NK-92 treated with Interleukin-12 subunit alpha and Interleukin-12 subunit beta, amount 100 ng/mL, for 24 hours (cell line): ENCODE measurements at places on chromosomes 11 and 22.

GRCh38 chr11:119055901-119056300, 1.1 kb downstream of the HYOU1 start:
- no peak for DNase-seq

DNA sequence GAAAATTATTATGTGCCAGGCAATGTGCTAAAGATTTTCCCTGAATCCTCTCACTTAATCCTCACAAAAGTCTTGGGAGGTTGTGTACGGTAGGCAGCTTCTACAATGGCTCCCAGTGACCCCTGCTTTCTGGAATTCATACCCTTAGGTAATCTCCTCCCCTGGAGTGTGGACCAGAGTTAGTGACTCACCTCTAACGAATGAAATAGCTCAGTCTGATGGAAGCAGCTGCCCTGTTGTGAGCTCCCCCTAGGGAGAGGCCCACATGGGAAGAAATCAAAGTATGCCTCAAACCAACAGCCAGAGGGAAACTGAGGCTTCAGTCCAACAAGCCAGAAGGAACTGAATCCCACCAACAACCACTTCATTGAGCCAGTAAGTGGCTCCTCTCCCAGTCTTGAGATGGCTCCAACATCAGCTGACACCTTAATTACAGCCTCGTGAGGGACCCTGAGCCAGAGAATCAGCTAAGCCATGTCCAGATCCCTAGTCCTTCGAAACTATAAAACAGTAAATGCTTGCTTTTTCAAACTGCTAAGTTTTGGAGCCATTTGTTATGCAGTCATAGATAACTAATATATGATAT, 98.9 kb upstream of the ISX start:
- DNase-seq, result no peak

DNA sequence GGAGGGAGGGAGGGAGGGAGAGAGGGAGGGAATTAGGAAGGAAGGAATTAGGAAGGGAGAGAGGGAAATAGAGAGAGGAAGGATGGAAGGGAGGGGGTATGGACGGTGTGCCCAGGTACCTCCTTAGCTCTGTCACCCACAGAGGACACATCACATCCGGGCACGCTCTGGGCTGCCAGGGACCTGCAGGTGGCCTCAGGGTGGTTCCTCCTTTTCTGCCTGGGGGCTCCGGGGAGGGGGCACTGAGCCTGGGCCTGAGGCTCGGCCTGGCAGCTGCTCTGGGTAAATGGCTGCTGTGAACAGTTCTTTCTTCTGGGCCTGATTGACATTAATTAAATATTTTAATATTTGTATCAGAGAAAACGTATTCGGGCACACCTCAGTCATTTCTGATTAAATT, 733.5 kb downstream of the BRD1 start:
- DNase-seq, result no peak

DNA sequence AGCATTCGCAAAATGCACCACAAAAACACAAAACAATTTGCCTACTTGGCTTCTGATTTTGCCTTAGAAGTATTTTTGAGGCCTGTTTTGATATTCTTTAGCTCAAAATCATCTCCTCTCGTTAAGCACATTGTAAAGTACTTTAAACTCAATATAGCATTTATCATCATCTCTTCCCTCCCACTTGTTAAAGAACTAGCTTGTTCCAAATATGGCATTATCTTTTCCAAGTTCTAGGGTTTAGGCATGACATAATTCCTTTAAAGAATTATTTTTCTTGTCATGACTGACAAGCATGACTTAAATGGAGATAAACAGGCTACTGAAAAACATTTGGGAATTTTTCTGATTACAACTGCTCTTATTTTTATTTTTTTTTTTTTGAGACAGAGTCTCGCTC, 21.3 kb downstream of the CELF1 start:
- no peak for DNase-seq

GRCh38 chr11:8693555-8693954, 11.0 kb downstream of the RPL27A start:
- no peak for DNase-seq

GRCh38 chr22:29831958-29832357, 6.1 kb downstream of the ASCC2 start:
- no peak for DNase-seq

- no peak for DNase-seq
These were observed 335 bp downstream of the TMEM138 start for GRCh38 chr11:61362542-61362875.

GRCh38 chr11:110168033-110168803, 75.0 kb downstream of the ZC3H12C start:
- no peak for DNase-seq

GRCh38 chr11:97614606-97615005, 1224.8 kb downstream of the JRKL start:
- DNase-seq, result no peak

DNA sequence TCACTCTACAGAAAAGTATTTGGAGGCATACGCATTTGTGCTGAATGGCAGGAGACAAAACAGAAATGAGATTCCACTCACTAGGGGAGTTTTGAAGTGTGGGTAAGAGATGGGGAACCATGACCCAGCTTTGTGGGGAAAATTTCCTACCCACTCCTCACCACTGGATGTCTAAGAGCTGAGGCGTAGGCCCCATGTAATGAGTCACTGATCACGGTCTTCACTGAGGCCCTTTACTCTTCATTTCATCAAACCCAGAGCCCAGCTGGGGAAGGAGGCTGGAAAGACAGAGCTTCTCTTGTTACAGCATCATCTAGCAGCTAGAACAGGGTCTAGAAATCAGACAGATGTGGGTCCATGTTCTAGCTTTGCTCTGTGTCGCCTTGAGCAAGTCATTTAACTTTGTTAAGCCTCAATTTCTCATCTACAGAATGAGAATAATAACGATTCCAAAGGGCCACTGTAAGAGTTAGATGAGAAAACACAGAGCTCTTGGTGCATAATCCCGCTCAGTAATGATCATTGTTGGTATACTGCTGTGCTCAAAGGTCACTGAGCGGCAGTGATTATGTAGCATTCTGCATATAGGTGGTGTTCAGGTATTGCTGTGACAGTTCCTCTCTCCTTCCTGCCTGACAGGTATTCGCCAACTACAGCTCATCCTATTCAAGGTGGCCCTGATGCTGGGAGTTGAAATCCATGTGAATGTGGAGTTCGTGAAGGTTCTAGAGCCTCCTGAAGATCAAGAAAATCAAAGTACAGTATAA, 97.2 kb downstream of the MICAL2 start:
- no peak for DNase-seq

GRCh38 chr11:125514336-125515101, 18.5 kb upstream of the FEZ1 start:
- peak; percentile 60 for DNase-seq

- no peak for DNase-seq
These were observed 18.9 kb downstream of the SNAP29 start for GRCh38 chr22:20877715-20878114.

DNA sequence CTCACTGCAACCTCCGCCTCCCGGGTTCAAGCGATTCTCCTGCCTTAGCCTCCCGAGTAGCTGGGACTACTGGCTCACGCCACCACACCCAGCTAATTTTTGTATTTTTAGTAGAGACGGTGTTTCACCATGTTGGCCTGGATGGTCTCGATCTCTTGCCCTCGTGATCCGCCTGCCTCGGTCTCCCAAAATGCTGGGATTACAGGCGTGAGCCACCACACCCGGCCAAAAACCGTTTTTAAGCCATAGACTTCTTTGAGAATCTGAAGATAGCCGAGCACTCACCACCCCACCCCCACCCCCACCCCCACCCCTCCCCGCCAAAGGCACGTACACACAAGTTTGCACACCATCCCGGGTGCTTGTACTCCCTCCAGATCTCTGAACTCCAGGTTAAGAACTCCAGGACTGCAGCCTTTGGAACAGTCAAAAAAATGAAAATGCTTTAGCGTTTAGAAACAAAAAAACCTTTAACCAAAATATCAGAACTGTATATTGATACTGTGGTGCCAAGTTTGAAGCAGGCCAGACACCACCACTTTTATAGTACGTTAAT, 1.5 kb downstream of the CRKL start:
- DNase-seq, result no peak

- no peak for DNase-seq
These were observed 1.4 kb downstream of the PATZ1 start for GRCh38 chr22:31344578-31345330.

- no peak for DNase-seq
These were observed 505.3 kb downstream of the SOX6 start for GRCh38 chr11:15851051-15851498.

DNA sequence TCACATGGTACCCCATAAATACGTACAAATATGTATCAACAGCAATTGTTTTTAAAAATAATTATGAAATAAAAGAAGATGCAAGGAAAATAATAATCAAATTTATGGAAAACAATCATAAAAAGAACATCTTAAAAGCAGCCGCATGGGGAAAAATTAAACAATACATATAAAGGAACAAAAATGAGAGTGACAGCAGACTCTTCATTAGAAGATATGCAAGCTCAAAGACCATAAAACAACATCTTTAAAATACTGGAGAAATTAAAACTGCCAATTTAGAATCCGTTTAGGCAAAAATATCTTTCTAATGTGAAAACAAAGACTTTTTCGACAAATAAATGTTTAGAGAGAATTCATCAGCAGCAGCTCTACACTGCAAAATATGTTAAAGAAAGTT, 190.6 kb upstream of the C11orf58 start:
- no peak for DNase-seq

DNA sequence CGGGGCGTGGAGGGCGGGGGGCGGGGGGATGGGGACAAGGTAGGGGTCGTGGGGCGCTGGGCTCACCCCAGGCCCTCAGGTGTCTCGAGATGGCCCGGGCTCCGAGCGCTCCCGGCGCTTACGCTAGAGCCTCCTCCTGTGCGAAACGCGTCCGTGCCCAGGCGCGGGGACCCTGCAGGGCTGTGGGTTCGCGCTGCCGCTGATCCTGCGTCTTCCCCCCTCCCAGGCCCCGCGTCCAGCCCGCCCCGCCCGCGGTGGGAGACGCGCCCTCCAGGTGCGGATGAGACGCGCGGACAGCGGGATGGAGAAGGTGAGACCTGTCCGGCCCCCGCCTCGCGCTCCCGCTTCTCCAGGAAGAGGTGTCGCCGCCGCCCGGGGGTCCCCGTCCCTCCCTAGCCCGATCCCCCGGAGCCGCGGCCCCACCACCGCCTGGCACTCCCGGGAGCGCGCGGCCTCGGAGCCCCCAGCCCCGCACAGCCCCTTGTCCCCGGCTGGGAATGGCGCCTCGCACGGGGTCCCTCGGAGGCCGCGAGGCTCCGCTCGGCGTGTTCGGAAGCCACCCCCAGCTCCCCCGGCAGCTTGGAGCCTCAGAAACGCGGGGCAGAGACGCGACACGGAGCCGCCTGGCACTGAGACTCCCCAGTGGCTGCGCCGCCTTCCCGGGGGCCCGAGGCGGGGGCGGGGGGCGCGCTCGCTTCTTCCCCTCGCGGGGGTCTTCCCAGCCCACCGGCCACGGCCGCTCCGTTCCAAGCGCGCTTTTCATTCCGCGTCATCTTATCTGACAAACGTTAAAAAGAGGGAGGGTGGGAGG, 27.6 kb upstream of the TOLLIP start:
- no peak for DNase-seq

DNA sequence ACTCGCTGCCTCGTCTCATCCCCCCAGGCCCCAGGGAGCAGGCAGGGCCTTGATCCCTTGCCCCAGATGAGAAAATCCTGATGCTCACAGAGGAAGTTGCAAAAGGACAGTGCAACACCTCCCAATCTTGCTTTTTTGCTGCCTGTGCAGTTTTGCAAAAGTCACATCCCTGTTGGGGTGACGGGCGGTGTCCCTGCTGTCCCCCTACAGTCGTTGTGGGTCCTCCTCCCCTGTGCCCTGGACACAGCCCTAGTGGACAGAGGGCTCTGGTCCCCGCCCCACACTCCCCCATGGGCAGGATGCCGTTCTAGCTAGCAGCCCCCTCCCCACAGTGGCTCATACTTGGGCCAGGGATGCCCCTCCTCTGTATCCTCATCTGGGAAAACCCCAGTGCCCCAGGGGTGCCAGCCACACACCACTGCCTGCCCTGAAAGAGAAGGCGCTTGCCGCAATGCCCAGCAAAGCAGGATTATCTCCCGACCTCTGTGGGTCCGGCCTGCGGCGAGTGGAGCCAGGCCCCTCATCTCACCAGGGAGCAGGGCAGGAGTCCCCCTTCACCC, 18.4 kb upstream of the CTSD start:
- DNase-seq, result no peak

- no peak for DNase-seq
These were observed 6.5 kb downstream of the GAL3ST3 start for GRCh38 chr11:66042227-66042995.

DNA sequence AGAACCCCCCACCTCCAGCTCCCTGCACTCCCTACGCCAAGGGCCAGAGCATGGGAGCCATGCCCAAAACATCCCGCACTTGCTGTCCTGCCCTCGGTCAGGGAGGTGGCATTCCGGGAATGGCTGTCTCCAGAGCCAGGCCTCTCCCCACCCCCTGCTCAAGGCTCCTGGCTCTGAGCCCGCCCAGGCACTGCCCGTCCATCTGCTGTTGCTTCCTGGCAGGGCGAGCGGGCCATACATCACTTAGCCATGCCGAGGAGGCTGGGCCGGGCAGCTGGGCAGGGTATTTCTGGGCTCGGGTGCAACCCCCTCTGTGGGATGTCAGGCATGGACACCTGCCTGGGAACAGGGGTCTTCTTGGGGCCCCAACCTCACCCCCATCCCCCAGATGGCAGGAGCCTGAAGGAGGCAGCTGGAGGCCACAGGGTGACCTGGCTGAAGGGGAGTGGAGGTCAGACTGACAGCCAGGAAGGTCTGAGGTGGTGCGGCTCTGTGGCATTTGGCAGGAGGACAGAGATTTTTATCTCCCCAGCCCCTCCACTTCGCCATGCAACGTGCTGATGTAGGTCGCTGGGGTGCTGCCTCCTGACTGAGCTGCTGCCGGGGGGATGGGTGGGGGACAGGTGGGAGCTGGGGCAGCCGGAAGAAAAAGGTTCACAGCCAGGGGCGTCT, 8.7 kb upstream of the CABP7 start:
- DNase-seq, result no peak

DNA sequence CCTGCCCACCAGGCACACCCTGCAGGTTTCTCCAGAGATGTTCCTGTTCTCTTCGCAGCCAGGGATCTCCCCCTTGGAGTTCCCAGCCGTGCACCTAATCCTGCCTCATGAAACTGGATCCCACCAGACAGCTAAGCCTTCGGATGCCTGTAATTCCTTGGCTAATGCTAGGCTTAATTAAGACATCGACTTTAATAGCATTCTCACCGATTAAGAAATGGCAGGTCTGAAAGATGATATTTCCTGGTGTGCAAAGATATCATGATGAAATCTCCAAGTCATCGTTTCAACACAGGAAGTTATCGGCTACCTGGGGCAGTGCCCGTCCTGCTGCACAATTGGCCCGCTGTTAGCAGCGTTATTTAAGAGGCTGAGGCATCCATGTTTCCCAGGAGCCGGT, 41.5 kb upstream of the CCND1 start:
- no peak for DNase-seq
